Karpas-422 (cell line): ENCODE measurements at places on chromosomes 7 and 10.
A peak's percentile ranks its signal among the peaks of the same experiment; 100 is the strongest.

DNA sequence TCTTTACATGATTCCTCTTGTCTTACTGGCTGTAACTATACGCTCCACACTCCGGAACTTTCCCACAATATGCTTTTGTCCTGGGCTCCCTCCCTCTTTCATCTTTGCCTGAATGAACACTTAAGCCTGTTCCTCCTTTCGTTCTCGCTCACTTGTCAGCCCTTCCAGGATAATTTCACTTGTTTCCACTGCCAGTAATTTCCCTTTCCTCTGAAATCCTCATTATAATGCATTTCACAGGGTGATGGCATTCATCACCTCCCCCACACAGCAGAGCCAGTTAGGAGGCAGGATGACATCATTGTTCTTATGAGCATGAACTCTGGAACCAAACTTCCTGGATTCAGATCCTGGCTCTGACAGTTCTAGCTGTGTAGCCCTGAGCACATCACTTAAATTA, 372.6 kb downstream of the GPR158 start:
- no peaks in the 10 kb centered on the region for H3K36me3 ChIP-seq
- no peak overlapping the region for H3K27ac ChIP-seq
- no peaks in the 10 kb centered on the region for H3K4me1 ChIP-seq
- no peak for DNase-seq

DNA sequence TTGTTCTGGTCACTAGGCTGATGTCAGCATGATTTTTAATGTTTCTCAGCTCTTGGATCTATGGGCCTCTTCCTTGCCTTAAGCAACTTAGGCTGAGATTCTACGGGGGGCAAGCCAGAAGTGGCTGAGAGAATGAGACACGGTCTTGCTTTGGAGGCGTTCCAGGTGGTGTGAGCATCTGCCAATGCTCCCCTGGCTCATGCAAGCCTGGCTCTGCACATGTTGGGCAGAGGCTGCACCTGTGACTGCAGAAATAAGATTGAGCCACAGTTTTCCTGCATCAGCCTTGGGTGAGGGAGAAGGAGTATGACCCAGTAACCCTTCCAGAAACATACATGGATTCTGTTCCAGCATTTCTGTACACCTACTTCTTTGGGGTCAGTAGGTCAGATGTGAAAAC, 41.9 kb downstream of the C10orf120 start:
- no peaks in the 10 kb centered on the region; the same call in 1 of the 2 replicates for H3K27me3 ChIP-seq
- H3K4me3 ChIP-seq = no peak overlapping the region
- H3K36me3 ChIP-seq = no peaks in the 10 kb centered on the region
- no peaks in the 10 kb centered on the region for H3K4me1 ChIP-seq
- H3K27ac ChIP-seq = no peak overlapping the region
- no peak for DNase-seq

GRCh38 chr7:23347033-23347681, 48.0 kb downstream of the MALSU1 start:
- no peaks in the 10 kb centered on the region for H3K27me3 ChIP-seq
- no peak for DNase-seq
- peaks cover 77% of the 10 kb centered on the region for H3K36me3 ChIP-seq
- no peak overlapping the region for H3K4me3 ChIP-seq

GRCh38 chr10:100209303-100209702, 20.1 kb downstream of the CHUK start:
- no peak overlapping the region for H3K27ac ChIP-seq
- H3K36me3 ChIP-seq = peaks cover 47% of the 10 kb centered on the region; the same call in 1 of the 2 replicates
- no peak overlapping the region for H3K4me3 ChIP-seq
- H3K4me1 ChIP-seq = peaks cover 4% of the 10 kb centered on the region; the same call in 1 of the 2 replicates
- no peaks in the 10 kb centered on the region for H3K27me3 ChIP-seq

- H3K27me3 ChIP-seq = 0 out of 2 replicates have a peak, but pooled peaks cover 3% of the 10 kb centered on the region
- H3K36me3 ChIP-seq = no peaks in the 10 kb centered on the region
- H3K4me3 ChIP-seq = no peak overlapping the region
- no peaks in the 10 kb centered on the region for H3K4me1 ChIP-seq
- no peak for DNase-seq
These were observed 77.1 kb downstream of the ITGB8 start for GRCh38 chr7:20407585-20408466.

DNA sequence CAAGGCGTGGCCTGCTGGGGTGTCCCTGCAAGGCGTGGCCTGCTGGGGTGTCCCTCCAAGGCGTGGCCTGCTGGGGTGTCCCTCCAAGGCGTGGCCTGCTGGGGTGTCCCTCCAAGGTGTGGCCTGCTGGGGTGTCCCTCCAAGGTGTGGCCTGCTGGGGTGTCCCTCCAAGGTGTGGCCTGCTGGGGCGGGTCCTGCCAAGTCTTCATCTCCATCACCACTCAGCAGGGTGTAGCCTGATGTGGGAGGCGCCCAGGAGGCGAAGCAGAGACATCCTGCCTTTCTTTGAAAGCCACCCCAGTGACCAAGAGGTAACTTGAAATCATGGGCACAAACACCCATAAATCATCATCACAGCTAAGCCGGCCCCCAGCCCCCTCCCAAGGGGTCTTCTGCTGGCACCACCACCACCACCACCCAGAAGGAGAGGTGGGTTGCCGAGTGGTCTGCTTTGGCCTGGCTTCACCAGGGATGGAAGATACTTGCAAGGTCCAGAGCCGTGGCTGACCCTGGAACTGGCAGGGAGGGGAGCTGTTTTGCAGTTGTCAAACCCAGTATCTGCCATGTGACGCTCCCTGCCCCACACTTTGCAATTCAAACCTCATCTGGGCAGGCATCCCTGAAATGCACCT, 190.6 kb downstream of the EBF3 start:
- no peaks in the 10 kb centered on the region for H3K36me3 ChIP-seq
- H3K27me3 ChIP-seq = no peaks in the 10 kb centered on the region
- H3K4me3 ChIP-seq = no peak overlapping the region

DNA sequence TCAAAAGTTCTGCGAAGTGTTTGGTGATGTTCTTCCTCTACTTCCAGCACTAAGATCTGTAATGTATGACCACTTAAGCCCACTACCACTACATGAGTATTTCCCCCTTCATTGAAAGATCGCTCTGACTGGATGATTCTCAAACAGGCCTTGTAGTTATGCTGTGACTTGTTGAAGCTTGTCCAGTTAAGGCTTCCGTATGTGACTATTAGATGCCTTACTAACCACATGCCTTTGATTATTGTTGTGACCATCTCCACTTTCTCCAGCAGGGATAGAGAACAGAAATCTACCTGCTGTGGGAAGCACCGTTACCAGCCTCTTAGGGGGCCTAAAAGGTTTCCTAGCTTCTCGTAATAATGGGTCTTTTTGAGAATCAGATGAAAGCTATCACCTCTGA, 81.1 kb downstream of the NOC3L start:
- no peak for DNase-seq
- no peak overlapping the region for H3K27ac ChIP-seq
- no peaks in the 10 kb centered on the region for H3K27me3 ChIP-seq
- H3K36me3 ChIP-seq = no peaks in the 10 kb centered on the region

DNA sequence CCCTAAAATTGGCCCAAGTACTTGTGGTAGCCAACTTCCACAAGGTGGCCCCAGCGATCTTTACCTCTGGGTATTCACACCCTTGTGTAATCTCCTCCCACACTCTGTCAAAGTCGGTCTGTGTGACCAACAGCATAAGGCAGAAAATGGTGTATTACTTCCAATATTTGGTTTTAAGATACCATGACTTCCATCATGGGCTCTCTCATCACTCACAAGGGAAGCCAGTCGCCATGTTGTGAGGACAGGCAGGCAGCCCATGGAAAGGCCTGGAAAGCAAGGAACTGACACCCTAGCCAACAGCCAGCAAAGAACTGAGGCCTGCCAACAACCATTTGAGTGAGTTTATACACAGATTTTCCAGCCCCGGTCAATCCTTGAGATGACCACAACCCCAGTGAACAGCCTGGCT, 91.0 kb upstream of the KMT2E start:
- H3K36me3 ChIP-seq = no peaks in the 10 kb centered on the region
- no peaks in the 10 kb centered on the region for H3K4me1 ChIP-seq
- no peak overlapping the region for H3K4me3 ChIP-seq
- no peaks in the 10 kb centered on the region for H3K27me3 ChIP-seq
- H3K27ac ChIP-seq = no peak overlapping the region

GRCh38 chr10:53843736-53844362, 957.2 kb downstream of the PCDH15 start:
- H3K4me3 ChIP-seq = no peak overlapping the region
- no peaks in the 10 kb centered on the region for H3K27me3 ChIP-seq
- H3K27ac ChIP-seq = no peak overlapping the region
- no peaks in the 10 kb centered on the region for H3K36me3 ChIP-seq

- DNase-seq = no peak
- H3K4me3 ChIP-seq = no peak overlapping the region
- no peaks in the 10 kb centered on the region for H3K27me3 ChIP-seq
- H3K36me3 ChIP-seq = no peaks in the 10 kb centered on the region
- peaks cover 31% of the 10 kb centered on the region for H3K4me1 ChIP-seq
These were observed 22.9 kb upstream of the CACNB2 start for GRCh38 chr10:18117276-18117675.

DNA sequence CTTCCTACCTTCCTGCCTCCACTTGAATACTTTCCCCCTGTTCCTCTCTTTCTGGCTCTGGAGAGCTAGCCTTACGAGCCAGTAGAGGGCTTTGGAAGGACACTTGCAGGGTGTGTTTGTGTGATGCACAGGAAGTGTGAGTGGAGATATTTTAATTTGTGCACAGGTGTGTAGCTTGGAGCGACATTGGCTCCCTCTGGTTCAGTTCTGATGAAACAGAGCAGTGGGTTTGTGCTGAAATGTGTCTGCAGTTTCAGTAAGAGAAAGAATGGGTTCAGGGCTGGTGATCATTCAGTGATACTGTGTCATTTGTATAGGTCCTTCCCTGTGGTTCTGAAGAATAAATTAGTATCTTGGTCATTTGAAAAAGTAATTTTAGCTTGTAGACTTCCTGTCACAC, 86.9 kb downstream of the SND1 start:
- H3K27me3 ChIP-seq = no peaks in the 10 kb centered on the region
- peaks cover 2% of the 10 kb centered on the region; the same call in 1 of the 2 replicates for H3K36me3 ChIP-seq
- H3K4me3 ChIP-seq = no peak overlapping the region
- peaks cover 17% of the 10 kb centered on the region for H3K4me1 ChIP-seq
- DNase-seq = no peak
- peak overlapping the region; percentile 32 for H3K27ac ChIP-seq

- H3K36me3 ChIP-seq = no peaks in the 10 kb centered on the region
- no peak overlapping the region for H3K27ac ChIP-seq
- DNase-seq = no peak
- peaks cover 18% of the 10 kb centered on the region for H3K4me1 ChIP-seq
These were observed 55.8 kb downstream of the HBP1 start for GRCh38 chr7:107224374-107225223.

DNA sequence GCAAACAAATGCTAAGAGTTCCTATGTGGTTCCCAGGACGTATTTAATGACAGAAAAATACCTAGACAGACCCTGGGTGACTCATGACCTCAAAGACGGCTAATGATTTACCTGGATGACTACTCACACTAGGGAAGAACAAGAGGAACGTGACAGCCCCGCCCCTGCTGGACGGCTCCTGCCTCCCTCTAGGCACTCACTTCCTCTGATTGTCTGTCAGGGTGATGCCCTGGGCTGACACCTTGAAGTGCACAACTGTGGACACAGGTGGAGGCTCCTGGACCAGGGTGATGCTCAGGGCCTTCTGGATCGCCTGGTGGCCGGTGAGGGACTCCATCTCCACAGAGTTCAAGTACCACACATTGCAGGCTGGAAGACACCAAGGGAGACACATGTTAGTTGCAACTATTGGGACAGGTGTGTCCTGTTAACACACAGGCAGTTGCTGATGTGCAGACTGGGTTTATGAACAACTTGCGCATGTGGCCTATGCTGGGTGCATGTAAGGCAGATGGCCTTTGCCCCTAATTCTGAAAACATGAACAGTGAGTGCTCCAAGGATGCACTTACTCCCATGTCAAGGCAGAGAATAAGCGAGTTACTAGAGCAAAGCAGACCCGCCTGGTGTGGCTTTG, 298.3 kb downstream of the TNS3 start:
- DNase-seq = no peak
- H3K36me3 ChIP-seq = peaks cover 40% of the 10 kb centered on the region
- no peaks in the 10 kb centered on the region for H3K27me3 ChIP-seq
- no peak overlapping the region for H3K4me3 ChIP-seq
- H3K27ac ChIP-seq = no peak overlapping the region
- peaks cover 24% of the 10 kb centered on the region for H3K4me1 ChIP-seq

GRCh38 chr10:80414142-80414895, 6.0 kb downstream of the PRXL2A start:
- H3K27ac ChIP-seq = no peak overlapping the region
- no peak for DNase-seq
- H3K4me1 ChIP-seq = no peaks in the 10 kb centered on the region
- no peak overlapping the region for H3K4me3 ChIP-seq

DNA sequence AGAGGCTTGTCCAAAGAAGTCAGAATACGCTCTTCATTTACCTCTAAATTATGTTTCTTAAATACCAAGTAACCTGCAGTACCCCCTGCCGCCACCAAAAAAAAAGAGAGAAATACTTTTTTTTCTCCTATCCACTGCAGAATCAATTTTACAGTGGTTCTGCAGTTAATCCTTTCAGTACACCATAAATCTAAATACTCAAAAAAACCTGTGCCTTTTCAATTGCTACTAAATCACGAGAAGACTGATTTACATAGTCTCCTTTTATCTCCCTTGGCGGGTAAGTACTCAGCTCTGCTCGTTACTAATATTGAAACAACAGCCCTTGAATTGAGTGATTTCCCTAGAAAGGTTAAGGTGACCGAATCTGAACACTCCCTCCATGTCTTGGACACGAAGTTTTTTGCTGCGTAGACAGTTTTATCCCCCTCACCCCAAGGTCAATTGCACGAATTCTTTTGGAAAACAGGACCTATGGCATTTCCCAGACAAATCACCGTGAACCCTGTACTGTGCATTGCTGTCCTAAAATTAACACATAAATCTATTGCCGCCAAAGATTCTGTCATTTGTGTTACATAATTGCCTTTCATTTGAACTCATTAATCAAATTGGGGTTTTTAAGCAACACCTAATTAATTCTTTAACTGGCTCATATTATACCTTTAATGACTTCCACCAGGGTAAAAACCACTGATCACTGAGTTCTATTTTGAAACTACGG, 512 bp upstream of the VIM start:
- 0 out of 2 replicates have a peak overlapping the region, but pooled peaks have one; percentile 36 for H3K4me3 ChIP-seq
- peaks cover 35% of the 10 kb centered on the region for H3K4me1 ChIP-seq
- no peaks in the 10 kb centered on the region for H3K27me3 ChIP-seq
- H3K36me3 ChIP-seq = no peaks in the 10 kb centered on the region
- peak; percentile 57 for DNase-seq

GRCh38 chr10:35377050-35377728, 40.9 kb downstream of the CCNY start:
- H3K4me3 ChIP-seq = no peak overlapping the region
- DNase-seq = no peak
- no peaks in the 10 kb centered on the region for H3K36me3 ChIP-seq
- H3K27ac ChIP-seq = no peak overlapping the region
- H3K4me1 ChIP-seq = peaks cover 29% of the 10 kb centered on the region
- no peaks in the 10 kb centered on the region for H3K27me3 ChIP-seq

GRCh38 chr10:115384665-115385064, 291.5 kb downstream of the ATRNL1 start:
- H3K4me1 ChIP-seq = no peaks in the 10 kb centered on the region
- no peak overlapping the region for H3K27ac ChIP-seq
- H3K27me3 ChIP-seq = no peaks in the 10 kb centered on the region
- DNase-seq = no peak

- no peak overlapping the region for H3K4me3 ChIP-seq
- no peaks in the 10 kb centered on the region for H3K4me1 ChIP-seq
- no peak for DNase-seq
- H3K27ac ChIP-seq = no peak overlapping the region
- no peaks in the 10 kb centered on the region for H3K36me3 ChIP-seq
These were observed 727 bp downstream of the RET start for GRCh38 chr10:43077421-43078171.
